Activated CD4-positive, alpha-beta T cell treated with anti-CD3 and anti-CD28 coated beads, Interleukin-2, amount 50 U/mL, for 1 hour (primary cell): ENCODE measurements at places on chromosomes 1 and 21.

DNA sequence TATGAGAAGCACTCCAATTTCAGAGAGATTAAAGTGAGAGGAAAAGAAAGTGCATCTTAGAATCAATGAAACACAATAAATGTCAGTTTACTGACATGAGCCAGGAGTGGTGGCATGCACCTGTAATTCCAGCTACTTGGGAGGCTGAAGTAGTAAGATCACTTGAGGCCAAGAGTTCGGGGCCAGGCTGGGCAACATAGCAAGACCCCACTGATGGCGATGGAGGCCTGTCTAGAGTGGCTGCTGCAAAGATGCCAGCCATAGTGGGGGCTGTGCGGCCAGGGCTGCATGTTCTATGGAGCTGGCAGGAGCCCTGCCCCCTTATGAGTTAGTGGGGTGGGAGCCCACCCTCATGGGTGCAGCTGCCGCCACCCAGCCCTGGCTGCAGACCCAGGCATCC lies 27.3 kb downstream of the ZCCHC17 start:
- DNase-seq: no peak

GRCh38 chr21:44867999-44868700 lies 5.3 kb downstream of the PTTG1IP start:
- peak; percentile 49 for DNase-seq

GRCh38 chr1:107748531-107748930 lies 216.4 kb downstream of the VAV3 start:
- no peak for DNase-seq

DNA sequence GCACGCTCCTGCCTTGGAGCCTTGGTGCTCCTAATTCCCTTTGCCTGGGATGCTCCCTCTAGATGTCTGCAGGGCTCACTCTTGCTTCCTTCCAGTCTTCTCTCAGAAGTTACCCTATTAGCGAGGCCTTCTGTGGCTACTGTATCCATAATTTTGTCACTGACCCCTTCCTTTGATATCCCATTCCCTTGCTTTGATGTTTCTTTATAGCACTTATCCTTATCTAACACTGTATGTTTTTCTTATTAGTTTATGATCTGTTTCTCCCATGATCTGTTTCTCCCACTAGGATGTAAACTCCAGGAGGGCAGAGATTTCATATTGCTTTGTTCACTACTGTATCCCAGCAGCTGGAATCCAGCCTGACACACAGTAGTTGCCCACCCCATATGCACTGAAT lies 263.4 kb downstream of the FOXD2 start:
- no peak for DNase-seq

- DNase-seq: no peak
Measured at GRCh38 chr21:45542667-45543370, 579 bp upstream of the SLC19A1 start.

DNA sequence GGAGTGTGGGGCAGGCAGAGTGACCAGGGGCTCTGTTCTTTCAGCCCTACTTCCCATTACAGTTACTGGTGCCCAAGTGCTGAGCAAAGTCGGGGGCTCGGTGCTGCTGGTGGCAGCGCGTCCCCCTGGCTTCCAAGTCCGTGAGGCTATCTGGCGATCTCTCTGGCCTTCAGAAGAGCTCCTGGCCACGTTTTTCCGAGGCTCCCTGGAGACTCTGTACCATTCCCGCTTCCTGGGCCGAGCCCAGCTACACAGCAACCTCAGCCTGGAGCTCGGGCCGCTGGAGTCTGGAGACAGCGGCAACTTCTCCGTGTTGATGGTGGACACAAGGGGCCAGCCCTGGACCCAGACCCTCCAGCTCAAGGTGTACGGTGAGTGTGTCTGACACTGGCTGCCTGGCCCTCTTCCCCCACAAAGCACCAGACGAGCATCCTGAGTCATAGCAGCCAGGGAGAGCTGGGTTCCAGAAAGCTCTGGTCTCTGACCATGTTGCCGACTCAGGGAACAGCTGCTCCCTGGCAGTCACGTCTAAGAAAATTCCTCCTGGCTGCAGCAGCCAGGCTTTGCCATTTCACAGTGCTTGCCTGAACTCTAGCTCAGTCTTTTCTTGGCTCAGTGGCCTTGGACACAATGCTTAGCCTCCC lies 3.3 kb downstream of the SLAMF8 start:
- no peak for DNase-seq

GRCh38 chr1:15452216-15452615 lies 4.3 kb upstream of the CELA2A start:
- DNase-seq: no peak

GRCh38 chr1:58395355-58395754 lies 151.2 kb downstream of the OMA1 start:
- no peak for DNase-seq

DNA sequence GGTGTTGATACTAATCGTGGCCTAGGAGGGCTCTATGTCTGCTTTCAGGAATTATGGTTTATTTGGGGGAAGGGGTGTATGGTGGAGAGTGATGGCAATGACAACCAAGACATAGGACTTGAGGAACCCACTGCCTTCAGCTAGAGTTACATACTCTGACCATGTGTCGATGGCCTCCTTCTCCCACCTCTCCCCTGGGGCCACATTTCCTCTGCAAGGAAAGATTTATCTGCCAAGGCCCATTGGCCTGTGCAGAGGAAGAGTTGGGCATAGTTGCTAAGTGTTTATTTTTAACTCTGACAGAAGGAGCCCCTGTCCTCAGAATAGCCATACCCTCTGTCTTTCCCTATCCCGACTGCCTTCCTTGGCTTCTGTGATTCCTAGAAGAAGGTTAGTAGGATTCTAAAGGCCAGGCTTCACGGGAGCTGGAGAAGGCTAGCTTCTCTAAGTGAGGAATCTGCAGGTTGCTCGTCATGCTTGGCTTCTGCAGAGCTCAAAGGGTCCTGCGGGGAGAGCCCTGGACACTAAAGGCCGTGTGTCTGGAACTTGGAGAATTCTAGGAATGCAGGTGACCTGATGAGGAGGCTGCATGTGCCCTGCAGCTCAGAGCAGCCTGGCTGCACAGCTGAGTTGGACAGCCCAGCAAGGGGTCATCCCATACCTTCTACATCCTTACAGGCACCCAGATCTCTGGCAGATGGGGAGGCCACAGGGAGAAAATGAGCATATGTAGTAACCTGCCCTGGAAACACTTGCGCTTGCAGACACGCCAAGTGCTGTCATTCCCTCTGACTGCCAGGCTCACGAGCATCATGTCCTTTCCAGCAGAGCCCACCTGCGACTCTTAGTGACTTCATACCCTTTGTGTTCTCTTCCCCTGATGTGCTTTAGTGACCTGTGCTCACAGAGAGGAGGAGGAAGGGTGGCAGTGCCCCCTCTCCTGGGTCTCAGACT lies 9.7 kb downstream of the MAPKAPK2 start:
- no peak for DNase-seq

GRCh38 chr21:26432410-26432809 lies 140.7 kb downstream of the CYYR1 start:
- DNase-seq: no peak

GRCh38 chr1:67052741-67053534 lies 1.0 kb downstream of the SLC35D1 start:
- no peak for DNase-seq

- no peak for DNase-seq
Measured at GRCh38 chr1:19289244-19289643, 674 bp upstream of the AKR7A3 start.

GRCh38 chr1:182193908-182194550 lies 132.5 kb upstream of the ZNF648 start:
- no peak for DNase-seq

GRCh38 chr1:35725596-35725995 lies 6.9 kb upstream of the C1orf216 start:
- no peak for DNase-seq

GRCh38 chr1:184947497-184948256 lies 26.6 kb downstream of the NIBAN1 start:
- no peak for DNase-seq

DNA sequence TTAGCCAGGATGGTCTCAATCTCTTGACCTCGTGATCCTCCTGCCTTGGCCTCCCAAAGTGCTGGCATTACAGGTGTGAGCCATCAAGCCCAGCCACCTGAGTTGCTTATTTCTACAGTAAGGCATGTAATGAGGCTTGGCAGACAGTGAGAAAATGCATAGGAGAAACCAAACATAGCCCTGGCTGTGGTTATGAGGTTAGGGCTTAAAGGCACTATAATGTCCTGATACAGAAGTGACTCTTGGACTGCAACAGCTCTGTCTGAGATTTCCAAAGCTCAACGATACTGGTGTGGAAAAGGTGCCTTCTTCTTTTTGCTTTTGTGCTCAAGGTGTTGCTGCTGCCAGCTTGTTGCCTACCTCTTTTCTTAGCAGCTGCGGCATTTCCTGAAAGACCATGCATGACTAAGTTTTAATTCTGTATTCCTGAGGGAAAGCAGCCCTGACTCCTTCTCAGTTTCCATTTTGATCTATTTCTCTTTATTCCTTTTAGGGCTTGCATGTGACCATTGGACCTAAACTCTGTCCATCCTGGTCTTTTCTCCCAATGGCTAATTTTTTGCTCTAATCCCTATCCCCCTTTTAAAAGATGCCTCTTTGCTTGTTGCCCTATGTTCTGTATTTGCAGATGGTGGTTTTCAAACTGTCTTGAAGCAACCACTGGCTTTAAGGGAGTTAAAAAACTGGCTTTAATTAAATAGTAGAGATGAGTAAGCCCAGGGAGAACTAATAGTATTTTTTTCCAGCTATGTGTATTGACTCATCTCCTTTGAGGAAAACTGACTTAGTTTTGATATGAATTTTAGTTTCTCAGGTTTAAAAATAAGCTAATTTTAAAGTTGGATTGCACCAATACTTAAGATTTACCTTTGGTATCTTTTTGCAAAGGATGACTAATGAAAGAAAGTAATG lies 70.3 kb downstream of the KIF1B start:
- DNase-seq: no peak

- no peak for DNase-seq
Measured at GRCh38 chr1:108570128-108570527, 10.2 kb downstream of the EEIG2 start.

DNA sequence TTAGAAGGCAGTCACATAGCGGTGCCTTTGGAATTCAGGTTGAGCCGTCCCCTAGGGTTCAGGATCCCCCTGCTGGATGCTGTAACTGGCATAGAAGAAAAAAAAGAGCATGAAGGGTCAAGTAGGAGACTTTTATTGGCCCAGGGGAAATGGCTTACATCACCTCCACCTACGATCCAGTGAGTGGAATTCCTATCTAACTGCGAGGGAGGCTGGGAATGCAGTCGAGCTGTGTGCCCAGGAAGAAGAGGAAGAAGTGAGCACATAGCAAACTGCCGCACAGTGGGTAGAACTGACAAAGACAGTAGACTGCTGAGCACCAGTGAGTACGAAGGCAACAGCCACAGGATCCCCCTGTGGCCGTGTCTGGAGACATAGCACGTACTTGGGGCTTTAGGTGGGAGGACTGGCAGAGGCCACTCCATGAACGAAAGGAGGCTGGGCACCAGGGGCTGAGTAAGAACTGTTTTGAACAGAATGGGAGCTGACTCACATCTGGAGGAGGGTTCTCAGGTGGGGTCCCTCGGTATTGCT lies 79.2 kb downstream of the RNF220 start:
- DNase-seq: no peak

DNA sequence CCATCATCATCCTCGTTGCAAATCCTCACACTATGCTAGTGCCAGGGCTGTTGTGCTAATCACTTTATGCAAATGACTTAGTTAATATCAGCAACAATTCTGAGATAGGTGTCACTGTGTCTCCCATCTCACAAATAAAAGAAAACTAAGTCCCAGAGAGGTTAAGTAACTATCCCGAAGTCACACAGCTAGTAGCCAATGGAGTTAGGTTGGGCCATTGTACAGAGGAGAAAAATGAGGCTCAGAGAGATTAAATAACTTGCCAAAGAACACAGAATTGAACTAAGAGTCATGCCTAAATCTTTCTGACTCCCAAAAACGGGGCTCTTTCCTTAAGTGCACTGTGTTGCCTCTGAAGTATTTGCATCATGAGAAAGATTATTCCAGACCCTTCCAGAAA lies 146.4 kb downstream of the MIS18A start:
- no peak for DNase-seq
